GM23338 (cell line): ENCODE measurements at places on chromosomes 12 and 14.

DNA sequence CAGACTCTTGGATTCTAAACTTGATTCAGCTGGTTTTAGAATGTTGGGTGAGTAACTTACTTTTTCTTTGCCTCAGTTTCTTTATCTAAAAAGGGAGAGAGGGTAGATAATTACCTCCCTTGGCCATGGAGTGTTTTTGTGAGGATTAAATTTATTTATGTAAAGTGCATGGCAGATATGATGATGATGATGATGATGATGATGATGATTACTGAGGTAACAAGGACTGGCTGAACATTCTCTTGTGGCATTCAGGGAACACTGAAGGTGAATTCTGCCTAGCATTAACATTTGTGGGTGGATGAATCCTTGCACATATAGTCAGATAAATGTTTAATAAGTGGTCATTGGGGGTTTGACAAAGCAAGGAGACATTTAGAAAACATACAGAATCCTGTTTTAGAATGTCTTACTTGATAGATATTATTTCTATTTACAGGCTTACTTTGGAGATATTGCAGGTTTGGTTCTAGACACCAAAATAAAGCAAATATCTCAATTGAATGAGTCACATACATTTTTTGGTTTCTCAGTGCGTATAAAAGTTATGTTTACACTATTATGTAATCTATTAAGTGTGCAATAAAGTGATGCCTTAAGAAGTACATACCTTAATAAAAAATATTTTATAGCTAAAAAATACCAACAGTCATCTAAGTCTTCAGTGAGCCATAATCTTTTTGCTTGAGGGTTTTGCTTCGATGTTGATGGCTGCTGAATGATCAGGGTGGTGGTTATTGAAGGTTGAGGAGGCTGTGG, 123.2 kb downstream of the SNAPC1 start:
- no peak for DNase-seq

DNA sequence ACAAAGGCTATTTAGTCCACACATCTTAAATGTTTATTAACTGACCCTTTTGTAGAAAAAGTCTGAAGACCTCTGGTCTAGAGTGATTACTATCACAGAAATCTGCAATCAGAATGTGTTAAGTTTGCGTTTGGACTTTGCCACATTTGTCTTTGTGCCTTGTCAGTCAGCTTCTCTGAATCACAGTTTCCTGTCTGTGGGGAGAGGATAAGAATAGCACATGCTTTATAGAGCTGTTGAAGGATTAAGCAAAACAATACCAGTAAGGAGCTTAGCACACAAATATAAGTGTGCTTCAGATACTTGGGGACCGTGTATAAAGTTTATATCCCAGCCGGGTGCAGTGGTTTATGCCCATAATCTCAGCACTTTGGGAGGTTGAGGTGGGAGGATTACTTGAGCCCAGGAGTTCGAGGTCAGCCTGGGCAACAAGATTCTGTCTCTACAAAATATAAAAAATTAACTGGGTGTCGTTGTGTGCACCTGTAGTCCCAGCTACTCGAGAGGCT, 63.0 kb upstream of the BTG1 start:
- no peak for DNase-seq

GRCh38 chr12:9727813-9728212, 5.1 kb downstream of the CLECL1 start:
- no peak for DNase-seq

DNA sequence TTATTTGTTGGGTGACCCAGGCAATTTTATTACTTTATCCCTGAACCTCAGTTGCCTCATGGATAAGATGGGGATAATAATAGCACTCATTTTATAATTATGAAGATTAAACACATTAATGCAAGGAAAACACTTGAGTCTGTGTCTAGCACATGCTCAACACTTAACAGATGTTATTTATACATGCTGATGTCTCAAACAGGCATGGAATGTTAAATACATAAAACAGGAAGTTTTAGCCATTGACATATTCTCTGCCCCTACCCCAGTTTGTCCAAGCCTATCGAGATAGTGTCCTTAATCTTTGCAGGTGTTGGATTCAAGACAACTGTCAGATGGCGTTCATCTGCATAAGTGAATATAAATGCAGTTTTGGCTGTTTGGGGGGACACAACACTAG, 109.8 kb downstream of the SCAF11 start:
- DNase-seq: no peak
